ENCODE measurements at places on chromosomes 3 and 15. TPM values are rescaled to one million over a fixed set of nuclear protein-coding genes. Genes with fewer than 3 reads are reported as not detected.

GRCh38 chr3:15277861-15278500, 54.4 kb downstream of the SH3BP5 start:
- no peak overlapping the region for H3K27ac ChIP-seq
- no peaks in the 10 kb centered on the region for H3K4me1 ChIP-seq
- no peaks in the 10 kb centered on the region for H3K36me3 ChIP-seq
- no peak overlapping the region for H3K4me3 ChIP-seq
- no peaks in the 10 kb centered on the region for H3K27me3 ChIP-seq
- no peak for DNase-seq

GRCh38 chr3:14225421-14225820, 46.8 kb downstream of the LSM3 start:
- H3K27ac ChIP-seq: peak overlapping the region; percentile 26
- DNase-seq: no peak
- no peak overlapping the region for H3K4me3 ChIP-seq
- H3K4me1 ChIP-seq: peaks cover 56% of the 10 kb centered on the region
- H3K27me3 ChIP-seq: no peaks in the 10 kb centered on the region

GRCh38 chr15:31364301-31365031, 37.8 kb downstream of the KLF13 start:
- no peaks in the 10 kb centered on the region for H3K36me3 ChIP-seq
- DNase-seq: peak; percentile 74
- H3K4me3 ChIP-seq: no peak overlapping the region
- H3K27me3 ChIP-seq: no peaks in the 10 kb centered on the region

The STRIT1 gene
- 0.97 TPM for polyA plus RNA-seq

The FAIM gene
- 14.4 TPM for polyA plus RNA-seq

DNA sequence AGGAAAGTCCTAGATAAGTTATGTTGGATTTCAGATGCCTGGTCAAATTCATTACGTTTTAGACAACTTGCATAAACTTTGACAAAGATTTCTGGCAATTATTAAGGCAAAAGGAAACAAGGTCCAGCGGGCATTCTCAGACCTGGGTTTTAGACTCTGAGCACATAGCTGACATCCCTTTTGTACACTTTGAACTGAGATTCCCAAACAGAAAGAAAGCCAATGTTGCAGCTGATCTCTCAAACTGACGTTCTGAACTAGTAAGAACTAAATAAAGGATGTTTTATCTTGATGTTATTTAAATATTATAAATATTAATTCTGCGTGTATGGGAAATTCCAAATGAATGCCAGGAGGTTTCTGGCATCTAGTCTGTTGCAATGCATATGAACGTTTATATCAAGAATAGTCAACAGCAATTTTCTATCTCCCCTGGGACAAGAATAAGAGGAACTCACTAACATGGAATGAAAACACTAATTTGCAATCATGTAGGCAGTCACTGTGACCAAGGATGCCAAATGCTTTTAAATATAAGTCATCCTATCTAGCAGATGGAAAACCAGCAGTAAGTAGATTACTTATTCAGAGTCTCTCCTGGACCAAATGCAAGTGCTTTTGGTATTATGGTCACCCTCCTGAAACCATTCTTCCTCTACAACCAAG, 202.1 kb downstream of the GREM1 start:
- no peaks in the 10 kb centered on the region for H3K27me3 ChIP-seq
- DNase-seq: no peak
- no peak overlapping the region for H3K27ac ChIP-seq
- no peaks in the 10 kb centered on the region for H3K36me3 ChIP-seq
- no peak overlapping the region for H3K4me3 ChIP-seq
- no peaks in the 10 kb centered on the region for H3K4me1 ChIP-seq

- H3K4me1 ChIP-seq: peaks cover 8% of the 10 kb centered on the region
- H3K4me3 ChIP-seq: no peak overlapping the region
- H3K27me3 ChIP-seq: no peaks in the 10 kb centered on the region
These were observed 76.2 kb downstream of the OCA2 start for GRCh38 chr15:28022961-28023360.

DNA sequence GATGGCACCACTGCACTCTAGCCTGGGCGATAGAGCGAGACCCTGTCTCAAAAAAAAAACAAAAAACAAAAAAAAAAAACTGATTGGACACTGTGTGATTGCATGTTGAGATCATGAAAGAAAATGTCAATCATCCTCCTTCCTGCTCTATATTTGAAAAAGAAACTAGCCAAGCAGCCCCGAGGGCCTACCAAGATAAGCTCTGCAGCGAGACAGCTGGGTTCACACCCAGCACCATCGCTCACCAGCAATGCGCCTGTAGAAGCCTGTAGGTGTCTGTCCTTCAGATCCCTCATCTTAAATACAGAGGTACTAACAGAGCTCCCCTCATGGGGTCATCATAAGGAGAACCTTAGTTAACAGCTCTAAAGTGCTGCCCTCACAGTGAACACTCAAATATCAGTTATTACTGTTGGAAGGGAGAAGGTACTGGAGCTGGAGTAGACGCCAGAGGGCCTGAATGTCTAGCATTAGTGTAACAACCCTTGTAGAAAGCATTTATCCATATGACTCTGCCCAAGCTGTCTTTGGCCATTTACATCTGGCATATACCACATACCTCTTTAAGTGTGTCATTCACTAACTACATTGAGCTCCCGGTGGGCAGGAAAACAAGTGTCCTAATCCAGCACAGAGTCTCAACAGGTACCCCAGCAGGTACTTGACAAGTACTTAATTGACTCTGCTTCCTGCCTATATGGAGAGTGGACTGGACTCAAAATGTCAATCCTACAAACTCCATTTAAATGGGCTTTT, 22.9 kb downstream of the MYLK start:
- no peaks in the 10 kb centered on the region for H3K36me3 ChIP-seq
- no peak overlapping the region for H3K4me3 ChIP-seq
- H3K27me3 ChIP-seq: no peaks in the 10 kb centered on the region
- H3K4me1 ChIP-seq: no peaks in the 10 kb centered on the region

DNA sequence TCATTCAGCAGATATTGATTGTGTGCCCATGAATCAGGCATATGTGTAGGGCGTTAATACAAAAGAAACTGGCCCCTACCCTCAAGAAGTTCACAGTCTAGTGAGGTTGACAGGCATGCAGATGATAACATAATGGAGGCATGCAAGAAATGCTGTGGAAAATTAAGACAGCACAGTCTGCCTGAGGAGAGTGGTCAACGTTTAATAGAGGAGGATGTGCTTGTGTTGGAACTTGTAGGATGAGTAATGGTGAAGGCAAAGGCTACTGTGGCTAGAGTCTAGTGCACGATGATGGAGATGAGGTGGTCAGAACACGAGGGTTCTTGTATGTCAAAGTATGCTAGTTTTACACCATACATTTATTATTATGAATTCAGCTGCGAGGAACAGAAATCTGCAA, 295.7 kb downstream of the SOX2 start:
- no peak overlapping the region for H3K4me3 ChIP-seq
- no peaks in the 10 kb centered on the region for H3K4me1 ChIP-seq
- H3K27me3 ChIP-seq: no peaks in the 10 kb centered on the region
- no peaks in the 10 kb centered on the region for H3K36me3 ChIP-seq

DNA sequence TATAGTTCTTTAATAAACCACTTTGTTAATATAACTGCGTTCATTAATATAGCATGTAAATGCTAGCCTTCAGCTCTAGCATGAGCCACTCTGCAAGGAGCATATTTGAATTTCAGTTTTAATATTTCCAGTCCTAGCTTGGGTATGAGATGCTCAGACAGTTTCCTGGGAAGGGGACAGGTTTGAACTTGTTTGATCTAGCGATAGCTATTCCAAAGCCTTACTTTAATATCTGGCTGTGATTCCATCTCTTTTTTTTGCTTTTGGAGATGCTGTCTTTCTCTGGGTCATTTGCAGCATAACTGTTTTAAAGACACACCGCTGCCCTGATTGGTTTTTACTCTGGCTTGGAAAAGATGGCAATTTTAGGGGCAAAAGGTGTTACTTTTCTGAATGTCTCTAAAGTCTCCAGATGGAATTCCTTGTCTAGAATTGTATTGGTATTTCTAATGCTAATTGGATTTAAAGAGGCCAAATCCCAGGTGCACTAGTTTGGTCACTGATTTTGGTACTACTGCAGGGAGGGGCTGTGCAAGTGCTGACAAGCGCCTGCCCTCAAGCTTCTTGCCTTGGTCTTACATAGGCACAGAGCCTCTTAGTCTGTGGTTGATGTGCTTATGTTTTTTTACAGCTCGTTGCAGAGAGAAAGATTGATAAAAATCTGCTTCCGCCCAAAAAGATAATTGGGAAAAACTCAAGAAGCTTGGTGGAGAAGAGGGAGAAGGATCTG, 2.8 kb downstream of the NISCH start:
- H3K27ac ChIP-seq: no peak overlapping the region
- no peak overlapping the region for H3K4me3 ChIP-seq
- peaks cover 17% of the 10 kb centered on the region for H3K4me1 ChIP-seq
- peaks cover 42% of the 10 kb centered on the region for H3K36me3 ChIP-seq

- no peak overlapping the region for H3K27ac ChIP-seq
- H3K4me3 ChIP-seq: no peak overlapping the region
- peaks cover 76% of the 10 kb centered on the region for H3K36me3 ChIP-seq
- no peak for DNase-seq
- no peaks in the 10 kb centered on the region for H3K27me3 ChIP-seq
These were observed 20.0 kb downstream of the PRKCD start for GRCh38 chr3:53181024-53181371.

- H3K4me1 ChIP-seq: no peaks in the 10 kb centered on the region
- DNase-seq: peak; percentile 43
- H3K36me3 ChIP-seq: no peaks in the 10 kb centered on the region
- H3K4me3 ChIP-seq: no peak overlapping the region
- H3K27me3 ChIP-seq: no peaks in the 10 kb centered on the region
- H3K27ac ChIP-seq: no peak overlapping the region
These were observed 541.0 kb upstream of the NAALADL2 start for GRCh38 chr3:174318181-174318580.

The ACY1 gene
- 269 TPM for polyA plus RNA-seq

The SQOR gene
- 51.2 TPM for polyA plus RNA-seq

All from large intestine (tissue), 12 donors.